Activated T-helper 1 cell treated with anti-CD3 and anti-CD28 coated beads, Interleukin-12 subunit alpha, Interleukin-12 subunit beta, Interleukin-2, Interleukin-4 antibody, amounts not matched to agents 30 ng/mL and 10 ng/mL and 1 ng/mL, durations not matched to agents 14 hours and 24 hours and 36 hours (primary cell): ENCODE measurements at places on chromosomes 13 and 19.

GRCh38 chr13:69389899-69390298 lies 717.7 kb upstream of the ATXN8OS start:
- no peak for DNase-seq

GRCh38 chr19:18340190-18340989 lies at the start of gene PGPEP1:
TSS of gene PGPEP1 (plus strand) at chr19:18340598. CDS start at chr19:18340682, 84 bp downstream.
- peak; percentile 62 for DNase-seq

DNA sequence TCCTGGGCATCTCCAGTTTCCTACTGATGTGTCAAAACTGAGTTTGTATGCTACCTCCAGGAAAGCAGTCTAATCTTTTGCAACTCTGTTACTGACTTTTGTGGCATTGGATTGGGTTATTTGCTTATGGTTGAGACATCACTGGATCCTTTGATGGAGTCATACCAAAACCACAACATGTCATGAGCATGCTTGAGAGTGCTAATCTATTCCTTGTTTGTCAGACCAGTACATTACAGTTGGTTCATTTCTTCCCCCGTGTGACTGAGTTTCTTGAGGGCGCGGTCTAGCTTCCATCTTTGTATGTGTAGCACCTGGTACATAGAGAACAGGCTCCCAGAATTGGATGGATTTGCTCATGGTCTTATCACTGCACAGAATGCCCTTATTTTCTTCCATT lies 43.2 kb downstream of the SUGT1 start:
- DNase-seq, result peak; percentile 4

GRCh38 chr13:93818345-93818744 lies 591.7 kb downstream of the GPC6 start:
- DNase-seq, result no peak

- DNase-seq, result no peak
These were observed 132.5 kb upstream of the ARGLU1 start for GRCh38 chr13:106700439-106700838.

DNA sequence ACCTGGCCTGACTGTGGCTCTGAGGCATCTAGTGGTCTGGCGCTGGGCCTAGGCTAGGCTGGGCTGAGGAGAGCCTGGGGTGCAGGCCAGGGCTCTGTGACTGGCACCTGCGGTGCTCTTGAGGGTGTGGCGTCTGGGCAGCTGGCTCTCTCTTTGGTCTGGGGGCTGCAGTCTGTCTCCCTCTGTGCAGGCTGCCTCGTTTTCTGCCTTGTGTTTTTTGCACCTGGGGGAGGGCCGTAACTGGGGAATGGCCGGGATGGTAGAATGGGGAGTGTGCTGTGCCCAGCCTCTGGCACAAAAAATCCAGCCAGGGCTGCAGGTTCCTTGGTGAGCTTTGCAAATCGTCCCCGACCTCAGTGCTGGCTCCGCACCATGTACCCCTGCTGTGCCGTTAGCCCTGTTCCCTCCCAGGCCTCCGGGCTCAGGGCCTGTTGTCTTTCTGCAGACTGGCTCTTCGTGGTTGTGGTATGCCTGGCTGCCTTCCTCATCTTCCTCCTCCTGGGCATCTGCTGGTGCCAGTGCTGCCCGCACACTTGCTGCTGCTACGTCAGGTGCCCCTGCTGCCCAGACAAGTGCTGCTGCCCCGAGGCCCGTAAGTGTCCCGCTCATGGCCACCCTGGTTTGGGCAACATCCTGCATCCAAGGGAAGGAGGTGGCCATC lies 6.5 kb upstream of the USF2 start:
- no peak for DNase-seq

GRCh38 chr13:33204130-33204927 lies 81.2 kb downstream of the STARD13 start:
- no peak for DNase-seq

DNA sequence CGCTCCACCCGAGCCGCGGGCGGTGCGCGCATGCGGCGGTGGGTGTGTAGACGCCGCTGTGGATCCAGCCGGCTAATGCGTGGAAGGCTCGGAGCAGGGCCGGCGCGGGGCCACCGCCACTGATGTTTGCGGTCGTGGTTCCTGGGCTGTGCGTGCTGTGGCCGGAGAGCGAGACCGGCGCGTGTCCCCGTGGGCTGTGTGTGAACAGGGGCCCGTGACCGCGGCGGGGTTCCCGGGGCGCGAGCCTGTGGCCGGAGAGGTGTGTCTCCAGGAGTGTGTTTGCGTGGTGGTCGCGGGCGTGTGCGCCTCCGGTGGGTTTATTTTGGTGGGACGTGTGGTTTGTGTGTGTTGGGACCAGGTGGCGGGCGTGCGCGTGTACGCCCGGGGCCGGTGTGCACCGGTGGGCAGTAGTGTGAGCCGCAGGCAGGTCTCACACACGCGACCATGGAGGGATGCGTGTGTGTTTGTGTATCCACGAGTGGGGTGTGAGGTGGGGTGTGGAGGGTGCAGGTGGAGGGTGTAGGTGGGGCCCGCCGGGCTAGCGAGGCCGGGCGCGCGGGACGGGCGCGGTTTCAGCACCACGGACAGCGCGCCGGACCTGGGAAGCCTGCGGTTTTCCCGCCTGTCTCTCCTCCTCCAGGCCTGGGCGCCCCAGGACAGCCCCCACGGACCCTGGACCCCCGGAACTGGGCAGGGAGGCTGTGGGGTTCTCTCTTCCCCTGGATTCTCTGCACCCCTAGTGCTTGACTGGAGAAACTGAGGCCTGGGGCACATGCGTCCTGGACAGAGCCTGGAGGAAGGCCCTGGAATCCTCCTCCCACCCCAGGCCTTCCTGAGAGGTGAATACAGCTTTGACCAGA lies 1.6 kb downstream of the HCN2 start:
- DNase-seq, result no peak

DNA sequence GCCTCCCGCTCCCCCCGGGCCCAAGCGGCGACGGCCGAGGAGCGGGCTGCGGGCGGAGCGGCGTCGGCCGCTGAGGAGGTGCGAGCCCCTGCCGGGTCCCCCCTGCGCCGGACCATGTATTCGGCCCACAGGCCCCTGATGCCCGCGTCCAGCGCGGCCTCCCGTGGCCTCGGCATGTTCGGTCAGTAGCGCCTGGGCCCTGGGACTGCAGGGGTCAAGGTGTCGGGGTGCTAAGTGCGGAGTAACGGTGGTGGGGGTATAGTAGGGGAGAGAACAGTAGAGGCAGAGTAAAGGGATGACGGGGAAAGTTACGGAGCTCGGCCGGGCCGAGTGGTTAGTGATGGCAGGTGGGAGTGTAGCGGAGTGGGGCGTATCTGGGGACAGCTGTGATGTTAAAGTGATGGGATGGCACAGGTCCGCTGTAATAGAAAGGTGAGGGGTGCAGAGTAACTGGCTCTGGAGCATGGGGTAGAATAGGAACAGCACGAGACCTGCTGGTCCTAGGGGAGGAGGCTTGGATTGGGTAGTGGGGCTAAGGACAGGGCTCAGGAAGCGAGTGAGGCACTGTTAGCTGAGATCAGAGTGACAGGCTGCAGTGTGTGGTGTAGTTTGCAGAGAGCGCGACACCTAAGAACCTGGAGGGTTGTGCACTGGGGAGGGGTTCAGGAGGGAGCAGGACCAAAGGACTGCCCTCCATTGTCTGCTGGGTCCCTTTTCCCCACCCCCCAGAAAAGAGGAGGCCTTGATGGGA lies 15.7 kb downstream of the CIC start:
- no peak for DNase-seq

DNA sequence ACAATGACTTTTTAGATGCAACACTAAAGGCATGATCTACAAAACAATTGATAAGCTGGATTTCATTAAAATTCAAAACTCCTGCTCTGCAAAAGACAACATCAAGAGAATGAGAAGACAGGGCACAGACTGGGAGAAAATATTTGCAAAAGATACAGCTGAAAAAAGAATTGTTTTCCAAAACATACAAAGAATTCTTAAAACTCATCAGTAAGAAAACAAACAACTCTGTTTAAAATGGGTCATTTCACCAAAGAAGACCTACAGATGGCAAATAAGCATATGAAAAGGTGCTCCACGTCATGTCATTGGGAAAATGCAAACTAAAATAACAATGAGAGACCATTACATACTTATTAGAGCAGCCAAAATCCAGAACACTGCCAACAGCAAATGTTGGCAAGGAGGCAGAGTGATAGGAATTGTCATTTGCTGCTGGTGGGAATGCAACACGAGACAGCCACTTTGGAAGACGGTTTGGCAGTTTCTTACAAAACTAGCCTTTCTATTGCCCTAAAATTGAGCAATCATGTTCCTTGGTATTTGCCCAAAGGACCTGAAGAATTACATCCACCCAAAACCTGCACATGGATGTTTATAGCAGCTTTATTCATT lies 39.2 kb downstream of the FLT1 start:
- DNase-seq, result no peak

DNA sequence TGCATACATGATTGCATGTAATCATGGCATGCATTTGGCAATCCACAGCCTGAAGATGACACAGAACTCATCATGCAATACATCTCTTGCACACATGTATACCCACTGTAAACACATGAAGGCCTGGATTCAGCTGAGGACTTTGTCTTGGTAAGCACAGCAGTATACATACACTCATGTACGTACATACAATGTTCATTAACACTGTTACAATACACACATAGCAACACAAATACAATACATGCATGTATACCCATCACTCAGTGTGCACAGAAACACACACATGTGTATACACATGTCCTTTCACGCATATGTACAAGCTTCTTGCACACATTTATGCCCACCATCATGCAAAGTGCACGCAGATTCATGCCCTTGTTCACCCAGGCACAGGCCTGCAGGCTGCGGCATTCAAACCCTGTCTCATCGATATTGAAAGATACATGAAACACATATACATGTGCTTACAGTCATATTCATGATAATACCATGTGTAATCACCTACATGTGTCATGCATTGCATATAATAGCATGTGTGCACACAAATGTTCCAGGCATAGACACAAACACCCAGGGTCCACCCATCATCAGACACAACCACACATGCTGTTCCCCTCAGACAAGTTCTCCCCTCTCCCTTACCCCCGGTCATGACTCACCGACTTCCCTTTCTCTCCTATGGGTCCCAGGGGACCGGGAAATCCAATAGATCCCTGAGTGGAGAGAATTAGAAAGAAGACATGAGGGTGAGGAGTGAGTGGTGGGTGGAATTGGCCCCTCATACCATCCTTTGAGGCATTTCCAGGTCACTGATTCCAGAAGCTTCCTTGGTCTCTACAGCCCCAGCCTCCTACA lies 28.7 kb downstream of the COL5A3 start:
- no peak for DNase-seq

- no peak for DNase-seq
These were observed 21.7 kb downstream of the PIAS4 start for GRCh38 chr19:4029247-4029614.

- no peak for DNase-seq
These were observed 10.3 kb downstream of the ZNF574 start for GRCh38 chr19:42086188-42086736.
